Chondrocyte (in vitro differentiated cells): ENCODE measurements at places on chromosomes 5 and 9. TPM values are rescaled to one million over a fixed set of nuclear protein-coding genes. Genes with fewer than 3 reads are reported as not detected.

GRCh38 chr9:125748446-125749099 lies 1.4 kb downstream of the PBX3 start:
- peak overlapping the region; percentile 93 for H3K4me3 ChIP-seq
- H3K27ac ChIP-seq: peak overlapping the region; percentile 94
- DNase-seq: no peak
- peaks cover 37% of the 10 kb centered on the region for H3K4me1 ChIP-seq
- no peaks in the 10 kb centered on the region for H3K27me3 ChIP-seq

GRCh38 chr9:89740722-89741121 lies 135.9 kb downstream of the GADD45G start:
- H3K27ac ChIP-seq: no peak overlapping the region
- H3K4me3 ChIP-seq: no peak overlapping the region
- no peaks in the 10 kb centered on the region for H3K36me3 ChIP-seq

Gene DAB2
- 82.7 to 108 TPM (median 84.4 TPM) in 3 replicates for total RNA-seq

Gene PBX3
- total RNA-seq: 24.1 to 32.8 TPM (median 26.6 TPM) in 3 replicates

Gene GARIN3
- total RNA-seq: not detected in 3 replicates

DNA sequence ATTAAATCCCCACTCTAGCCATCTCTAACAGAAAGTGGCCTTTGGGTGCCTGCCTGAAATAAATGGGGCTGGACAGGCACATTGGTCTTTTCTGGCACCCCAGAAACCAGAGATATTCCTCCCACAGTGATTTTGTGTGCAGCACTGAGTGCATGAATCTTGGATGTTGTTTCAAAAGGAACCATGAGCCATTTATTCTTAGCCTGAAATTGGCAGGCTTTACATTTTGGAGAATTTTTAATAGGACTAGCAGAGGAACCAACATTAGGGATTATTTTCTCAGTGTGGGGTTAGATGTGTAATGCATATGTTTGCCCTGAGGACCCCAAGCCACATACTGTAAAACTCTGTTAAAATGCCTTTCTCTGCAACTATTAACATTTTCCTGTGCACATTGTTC lies 451.3 kb downstream of the NFIB start:
- no peak overlapping the region for H3K4me3 ChIP-seq
- no peak for DNase-seq
- no peak overlapping the region for H3K27ac ChIP-seq
- peaks cover 25% of the 10 kb centered on the region for H3K4me1 ChIP-seq

GRCh38 chr5:83509540-83509939 lies 38.0 kb downstream of the VCAN start:
- H3K36me3 ChIP-seq: peaks cover 16% of the 10 kb centered on the region
- no peak for DNase-seq
- H3K27ac ChIP-seq: peak overlapping the region; percentile 53
- H3K4me1 ChIP-seq: peaks cover 61% of the 10 kb centered on the region
- H3K4me3 ChIP-seq: no peak overlapping the region

DNA sequence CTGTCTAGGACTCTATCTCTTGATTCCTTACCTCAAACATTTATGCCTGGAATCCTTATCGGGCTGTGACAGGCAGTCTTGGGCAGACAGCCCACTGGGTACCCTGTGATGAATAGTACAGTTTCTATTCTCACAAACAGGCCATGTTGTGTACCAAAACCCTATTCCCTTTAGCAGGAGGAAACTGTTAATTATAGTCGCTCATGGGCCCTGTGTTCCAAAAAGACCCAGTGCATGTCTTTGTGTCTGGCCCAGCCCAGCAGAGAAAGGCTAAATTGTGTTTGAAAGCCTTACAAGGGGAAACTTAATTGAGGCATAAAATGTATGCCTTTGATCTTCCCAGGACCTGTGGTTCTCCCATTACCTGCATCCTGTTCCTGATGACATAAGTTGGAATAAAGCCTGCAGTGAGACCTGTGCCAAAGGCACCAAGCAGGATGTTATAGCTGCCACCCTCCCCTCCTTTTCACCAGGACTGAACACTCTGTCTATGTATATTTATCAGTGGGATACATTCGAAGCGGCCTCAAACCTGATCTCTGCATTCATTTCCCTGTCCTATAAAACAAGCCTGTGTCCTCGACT lies 43.3 kb downstream of the TLR4 start:
- no peaks in the 10 kb centered on the region for H3K4me1 ChIP-seq
- H3K36me3 ChIP-seq: no peaks in the 10 kb centered on the region
- H3K27me3 ChIP-seq: peaks cover 4% of the 10 kb centered on the region
- H3K4me3 ChIP-seq: no peak overlapping the region

Gene CARTPT
- not detected in 3 replicates for total RNA-seq

GRCh38 chr9:105344283-105344682 lies 99.8 kb downstream of the SLC44A1 start:
- H3K27me3 ChIP-seq: no peaks in the 10 kb centered on the region
- no peaks in the 10 kb centered on the region for H3K36me3 ChIP-seq
- no peak overlapping the region for H3K4me3 ChIP-seq

GRCh38 chr9:83198371-83198770 lies 135.4 kb upstream of the RASEF start:
- H3K36me3 ChIP-seq: no peaks in the 10 kb centered on the region
- DNase-seq: no peak
- no peak overlapping the region for H3K27ac ChIP-seq
- no peak overlapping the region for H3K4me3 ChIP-seq

GRCh38 chr5:109767997-109768396 lies 78.3 kb downstream of the MAN2A1 start:
- no peak overlapping the region for H3K27ac ChIP-seq
- no peak overlapping the region for H3K4me3 ChIP-seq
- peaks cover 13% of the 10 kb centered on the region for H3K36me3 ChIP-seq
- no peak for DNase-seq
- H3K27me3 ChIP-seq: no peaks in the 10 kb centered on the region

DNA sequence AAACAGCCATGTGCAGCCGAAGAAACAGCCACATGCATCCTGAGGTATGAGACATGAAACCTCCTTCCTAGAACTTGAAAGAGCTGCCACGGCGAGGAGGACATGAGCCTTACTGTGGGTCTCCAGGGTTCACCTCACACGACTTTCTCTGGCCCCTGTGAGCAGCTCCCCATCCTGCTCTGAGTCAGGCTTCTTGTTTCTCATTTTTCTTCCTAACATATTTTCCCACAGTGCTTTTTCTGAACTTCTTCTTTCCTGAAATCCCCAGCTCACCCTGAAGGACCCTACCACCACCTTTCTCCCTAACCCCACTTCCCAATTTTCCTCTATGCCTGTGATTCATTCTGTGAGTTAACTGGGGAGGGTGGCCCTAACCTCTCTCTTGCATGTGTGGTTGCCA lies 33.7 kb upstream of the ADRB2 start:
- no peaks in the 10 kb centered on the region for H3K27me3 ChIP-seq
- H3K4me1 ChIP-seq: peaks cover 6% of the 10 kb centered on the region
- H3K36me3 ChIP-seq: no peaks in the 10 kb centered on the region
- DNase-seq: no peak
- no peak overlapping the region for H3K4me3 ChIP-seq

GRCh38 chr5:103275851-103276250 lies 17.3 kb downstream of the MACIR start:
- no peaks in the 10 kb centered on the region for H3K27me3 ChIP-seq
- H3K4me3 ChIP-seq: no peak overlapping the region
- H3K36me3 ChIP-seq: peaks cover 12% of the 10 kb centered on the region
- H3K27ac ChIP-seq: no peak overlapping the region
- H3K4me1 ChIP-seq: peaks cover 26% of the 10 kb centered on the region

DNA sequence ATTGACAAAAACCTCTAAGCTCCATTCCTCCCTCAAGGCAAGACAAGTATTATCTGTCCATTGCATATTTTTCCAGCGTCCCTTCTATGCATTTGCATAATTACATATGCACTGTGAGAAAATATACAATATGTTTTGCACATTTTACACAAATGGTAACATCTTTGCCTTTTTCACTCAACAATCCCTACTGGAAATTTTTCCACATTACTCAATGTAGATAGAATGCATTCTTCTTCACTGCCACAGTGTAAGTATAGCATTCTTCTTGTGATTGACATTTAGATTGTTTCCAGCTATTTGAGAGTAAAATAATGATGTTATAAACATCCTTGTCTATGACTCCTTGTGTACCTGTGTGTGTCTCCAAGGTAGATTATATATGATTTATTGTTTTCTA lies 205.0 kb downstream of the SLIT3 start:
- peaks cover under 1% of the 10 kb centered on the region for H3K36me3 ChIP-seq
- no peak for DNase-seq
- no peak overlapping the region for H3K4me3 ChIP-seq
- peaks cover 66% of the 10 kb centered on the region for H3K4me1 ChIP-seq
- H3K27ac ChIP-seq: peak overlapping the region; percentile 94
- no peaks in the 10 kb centered on the region for H3K27me3 ChIP-seq

- DNase-seq: no peak
- H3K4me1 ChIP-seq: peaks cover 23% of the 10 kb centered on the region
- H3K27ac ChIP-seq: peak overlapping the region; percentile 79
- H3K4me3 ChIP-seq: peak overlapping the region; percentile 96
Observed at GRCh38 chr9:120579139-120580050, 572 bp downstream of the CDK5RAP2 start.

DNA sequence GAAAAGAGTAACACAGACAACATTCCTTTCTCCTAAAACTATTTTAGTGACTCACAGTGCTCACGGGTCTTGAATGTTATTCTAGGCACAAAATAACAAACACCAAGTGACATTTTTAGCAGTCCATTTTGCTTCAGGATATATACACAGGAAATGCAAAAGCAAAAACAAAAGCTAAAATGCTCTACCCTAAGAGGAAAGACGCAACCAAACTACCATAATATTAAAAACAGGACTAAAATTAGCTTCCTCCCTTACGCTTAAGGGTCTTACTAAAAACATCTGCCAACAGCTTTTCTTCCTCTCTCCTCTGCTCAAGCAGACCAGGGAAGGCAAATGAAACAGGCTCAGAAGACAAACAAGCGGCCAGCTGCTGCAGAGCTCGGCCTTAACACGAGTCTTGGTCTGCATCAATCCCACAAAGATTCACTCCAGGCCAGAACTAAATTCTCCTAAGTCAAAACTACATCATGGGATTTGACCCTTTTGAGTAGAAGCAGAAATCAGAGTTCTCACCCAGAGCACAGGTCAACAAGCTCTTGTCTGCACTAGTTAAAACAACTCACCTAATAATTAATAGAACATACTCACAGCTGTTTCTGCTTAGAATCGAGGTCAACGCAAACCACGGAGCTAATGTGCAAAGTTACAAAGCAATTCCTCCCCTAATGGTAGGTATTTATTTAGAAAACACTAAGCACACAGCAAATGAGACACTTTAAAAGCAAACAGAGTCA lies 62.3 kb downstream of the RAPGEF1 start:
- H3K4me1 ChIP-seq: peaks cover 100% of the 10 kb centered on the region
- H3K27ac ChIP-seq: peak overlapping the region; percentile 96
- no peaks in the 10 kb centered on the region for H3K27me3 ChIP-seq
- H3K36me3 ChIP-seq: no peaks in the 10 kb centered on the region
- DNase-seq: no peak
- H3K4me3 ChIP-seq: peak overlapping the region; percentile 56

- H3K27ac ChIP-seq: no peak overlapping the region
- peaks cover 5% of the 10 kb centered on the region for H3K36me3 ChIP-seq
- H3K4me1 ChIP-seq: no peaks in the 10 kb centered on the region
- no peak for DNase-seq
- peaks cover 16% of the 10 kb centered on the region for H3K27me3 ChIP-seq
Observed at GRCh38 chr9:134083451-134083850, 15.6 kb upstream of the BRD3 start.

DNA sequence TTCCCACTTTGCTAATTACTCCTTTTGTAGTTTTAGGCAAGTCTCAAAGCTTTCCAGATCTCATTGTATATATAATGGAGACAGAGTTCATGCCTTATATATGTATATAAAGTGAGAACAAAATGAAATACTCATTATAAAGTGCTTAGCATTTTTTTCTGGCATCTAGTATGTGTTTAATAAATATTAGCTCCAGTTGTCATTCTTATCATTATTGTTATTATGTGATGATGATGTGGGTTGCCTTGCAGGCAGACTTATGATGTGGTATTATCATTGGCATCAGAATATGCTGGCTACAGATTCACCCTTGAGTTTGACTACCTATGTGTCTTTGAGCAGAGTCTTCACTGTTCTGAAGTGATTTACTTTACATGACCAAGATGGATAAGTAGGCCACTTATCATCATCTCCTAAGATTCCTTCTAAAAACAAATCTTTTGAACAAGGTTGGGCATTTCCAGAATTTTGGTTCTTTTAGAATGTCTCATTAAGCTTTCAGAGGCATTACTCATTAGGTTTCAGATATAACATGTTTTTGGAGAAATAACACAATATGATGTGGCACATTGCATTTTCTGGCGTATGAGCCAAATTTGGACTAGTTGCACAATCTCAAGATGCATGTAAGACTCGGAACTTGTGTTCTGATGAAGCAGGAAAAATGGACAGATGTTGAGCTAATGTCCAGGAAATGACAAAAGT lies 145.6 kb upstream of the TNC start:
- H3K4me3 ChIP-seq: no peak overlapping the region
- DNase-seq: no peak
- H3K36me3 ChIP-seq: no peaks in the 10 kb centered on the region
- H3K4me1 ChIP-seq: peaks cover 47% of the 10 kb centered on the region
- H3K27ac ChIP-seq: no peak overlapping the region
- no peaks in the 10 kb centered on the region for H3K27me3 ChIP-seq

Gene ANKRD18B
- 1.4 to 2.3 TPM (median 2.2 TPM) in 3 replicates for total RNA-seq

- H3K4me3 ChIP-seq: no peak overlapping the region
- H3K4me1 ChIP-seq: peaks cover 72% of the 10 kb centered on the region
- no peak for DNase-seq
- no peaks in the 10 kb centered on the region for H3K27me3 ChIP-seq
Observed at GRCh38 chr5:139105621-139106071, 92.5 kb downstream of the SIL1 start.

DNA sequence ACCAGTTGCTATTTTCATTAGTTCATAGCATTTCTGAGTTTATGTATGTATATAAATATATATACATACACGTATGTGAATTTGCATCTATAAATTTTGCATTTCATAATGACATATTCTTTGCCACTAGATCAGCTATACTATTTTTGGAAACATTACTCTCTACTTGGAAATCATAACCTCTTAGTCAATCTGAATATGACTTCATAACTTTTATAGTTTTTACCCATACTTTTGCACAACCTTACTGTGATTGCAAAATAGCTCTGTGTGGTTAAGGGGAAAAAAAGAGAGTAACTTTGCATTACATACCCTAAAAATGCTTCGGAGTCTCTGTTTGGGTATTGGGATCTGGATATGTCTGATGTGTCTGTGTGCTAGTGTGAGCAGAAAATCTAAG lies 44.9 kb upstream of the ADAMTSL1 start:
- no peaks in the 10 kb centered on the region for H3K36me3 ChIP-seq
- H3K4me3 ChIP-seq: no peak overlapping the region
- H3K4me1 ChIP-seq: no peaks in the 10 kb centered on the region
- no peaks in the 10 kb centered on the region for H3K27me3 ChIP-seq
- no peak for DNase-seq
